ENCODE measurements at places on chromosomes 6 and 20.

DNA sequence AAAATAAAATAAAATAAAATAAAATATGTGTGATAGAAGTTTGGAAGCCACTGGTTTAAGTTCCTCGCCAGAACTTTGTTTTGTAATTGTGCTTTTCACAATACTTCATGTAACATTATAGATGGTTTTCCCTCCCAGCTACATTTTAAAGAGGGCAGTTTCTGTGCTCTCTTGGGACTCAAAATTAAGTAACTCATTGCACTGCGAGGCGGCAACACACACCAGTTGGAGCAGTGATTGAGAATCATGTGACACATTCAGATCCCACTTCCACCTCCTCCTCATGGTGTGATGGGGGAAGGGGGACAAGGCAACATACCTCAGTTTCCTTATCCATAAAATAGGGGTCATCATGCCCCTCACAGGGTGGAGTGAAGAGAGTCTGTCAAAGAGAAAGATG, 7.5 kb downstream of the C2 start:
- no peak for DNase-seq

DNA sequence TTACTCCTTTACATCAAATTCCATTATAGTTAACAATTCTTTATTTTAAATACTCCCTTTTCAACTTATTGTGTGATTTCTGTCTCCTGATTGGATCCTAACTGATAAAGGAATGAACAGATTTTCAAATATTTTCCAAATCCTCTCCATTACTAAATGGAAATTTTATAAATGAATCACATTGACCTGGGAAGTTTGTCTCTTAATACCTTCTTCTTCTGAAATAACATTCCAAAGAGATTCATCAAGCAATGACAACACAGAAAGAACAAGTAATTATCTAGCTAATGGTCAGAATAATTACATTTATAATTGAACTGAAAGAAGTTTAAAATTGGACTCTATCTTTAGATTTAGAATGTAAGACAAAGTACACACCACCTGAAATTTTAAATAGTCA, 515.4 kb upstream of the PTCHD4 start:
- DNase-seq, result no peak

- peak; percentile 75 for DNase-seq
Observed at GRCh38 chr6:152124429-152125074, 317.1 kb downstream of the ESR1 start.

GRCh38 chr6:64224819-64225218, 589.2 kb downstream of the PHF3 start:
- no peak for DNase-seq

DNA sequence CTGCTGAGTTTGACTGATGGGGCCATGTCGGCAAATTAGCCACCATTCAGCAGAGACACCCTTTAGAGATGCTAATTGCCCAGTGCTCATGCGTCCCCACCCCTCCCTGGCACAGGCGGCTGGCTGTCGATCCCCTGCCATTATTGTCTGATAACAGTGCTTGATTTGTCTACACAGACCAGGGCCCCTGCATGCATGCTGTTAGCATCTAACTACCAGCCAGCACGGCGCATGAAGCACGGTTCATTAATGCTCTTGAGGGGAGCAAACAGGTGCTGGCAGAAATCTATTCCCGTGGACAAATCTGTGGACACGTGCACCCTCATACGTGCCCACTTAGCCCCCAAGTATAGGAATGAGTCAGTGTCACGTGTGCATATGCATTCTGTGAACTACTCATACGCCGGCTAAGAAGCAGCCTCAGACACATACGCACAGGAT, 32.2 kb downstream of the KCNB1 start:
- DNase-seq, result peak; percentile 91

DNA sequence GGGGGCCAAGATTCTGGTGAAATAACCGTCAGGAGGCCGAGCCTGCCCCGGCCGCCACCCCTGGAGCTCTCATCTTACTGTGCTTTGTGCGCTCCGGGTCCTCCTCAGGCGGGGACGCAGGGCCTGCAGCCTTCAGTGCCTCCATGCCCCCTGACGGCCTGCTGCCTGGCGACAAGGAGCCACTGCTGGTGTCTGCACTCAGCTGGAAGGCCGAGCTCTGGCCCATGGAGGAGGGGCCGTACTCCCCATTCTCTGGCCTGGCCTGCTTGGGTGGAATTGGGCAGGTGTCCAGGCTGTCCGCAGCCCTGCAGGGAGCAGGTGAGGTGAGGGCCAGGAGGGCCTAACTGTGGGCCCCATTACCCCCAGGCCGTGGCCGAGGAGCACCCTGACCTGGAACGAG, 5.3 kb downstream of the ZNF512B start:
- DNase-seq, result no peak

GRCh38 chr6:88008831-88009231, 38.8 kb upstream of the SPACA1 start:
- peak; percentile 84 for DNase-seq

DNA sequence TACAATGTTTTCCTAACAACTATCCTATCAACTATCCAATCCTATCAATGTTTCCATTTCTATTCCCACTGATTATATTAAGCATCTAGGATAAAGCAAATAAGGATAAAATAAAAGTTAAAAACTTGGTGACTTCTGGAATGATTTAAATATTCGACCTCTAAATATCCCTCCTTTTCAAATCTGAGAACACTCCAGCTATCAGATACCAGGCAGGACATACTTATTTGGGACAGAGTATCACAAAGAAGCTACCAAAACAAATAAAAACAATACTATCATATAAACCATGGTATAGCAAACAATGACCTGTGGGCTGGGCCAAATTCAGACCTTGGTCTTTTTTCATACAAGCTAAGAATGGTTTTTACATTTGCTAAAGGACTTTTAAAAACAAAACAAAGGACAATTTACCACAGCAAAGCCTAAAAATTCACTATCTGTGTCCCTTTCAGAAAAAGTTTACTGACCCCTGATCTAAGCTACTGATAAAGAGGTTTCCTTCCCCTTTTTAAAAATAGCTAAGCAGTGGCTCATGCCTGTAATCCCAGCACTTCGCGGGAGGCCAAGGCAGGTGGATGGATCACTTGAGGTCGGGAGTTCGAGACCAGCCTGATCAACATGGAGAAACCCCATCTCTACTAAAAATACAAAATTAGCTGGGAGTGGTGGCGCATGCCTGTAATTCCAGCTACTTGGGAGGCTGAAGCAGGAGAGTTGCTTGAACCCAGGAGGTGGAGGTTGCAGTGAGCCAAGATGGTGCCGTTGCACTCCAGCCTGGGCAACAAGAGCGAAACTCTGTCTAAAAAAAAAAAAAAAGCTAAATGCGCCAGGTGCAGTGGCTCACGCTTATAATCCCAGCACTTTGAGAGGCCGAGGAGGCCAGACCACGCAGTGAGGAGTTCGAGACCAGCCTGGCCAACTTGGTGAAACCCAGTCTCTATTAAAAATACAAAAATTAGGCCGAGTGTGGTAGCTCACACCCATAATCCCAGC, 6.0 kb downstream of the NUP153 start:
- no peak for DNase-seq

DNA sequence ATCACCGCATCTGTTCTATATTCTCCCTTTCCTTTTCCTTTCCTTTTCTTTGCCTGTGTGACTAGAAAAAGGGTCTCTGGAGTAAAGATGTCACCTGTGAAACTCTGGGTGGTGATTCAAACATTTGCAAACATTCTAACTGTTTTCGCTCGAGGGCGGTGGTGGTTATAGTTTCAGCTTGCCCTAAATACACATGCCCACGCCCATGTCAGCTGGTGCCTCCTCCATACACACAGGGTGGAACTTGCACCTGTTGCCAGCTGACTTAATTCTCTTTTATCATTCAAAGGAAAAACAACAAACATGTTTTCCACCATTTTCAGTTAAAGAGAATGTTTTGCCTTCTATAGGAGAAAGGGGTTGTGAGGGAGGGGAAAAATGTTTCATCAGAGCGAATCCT, 381.9 kb upstream of the ARID1B start:
- DNase-seq, result peak; percentile 11

All from SJCRH30 (cell line).